ENCODE measurements at places on chromosomes 2 and 18.

DNA sequence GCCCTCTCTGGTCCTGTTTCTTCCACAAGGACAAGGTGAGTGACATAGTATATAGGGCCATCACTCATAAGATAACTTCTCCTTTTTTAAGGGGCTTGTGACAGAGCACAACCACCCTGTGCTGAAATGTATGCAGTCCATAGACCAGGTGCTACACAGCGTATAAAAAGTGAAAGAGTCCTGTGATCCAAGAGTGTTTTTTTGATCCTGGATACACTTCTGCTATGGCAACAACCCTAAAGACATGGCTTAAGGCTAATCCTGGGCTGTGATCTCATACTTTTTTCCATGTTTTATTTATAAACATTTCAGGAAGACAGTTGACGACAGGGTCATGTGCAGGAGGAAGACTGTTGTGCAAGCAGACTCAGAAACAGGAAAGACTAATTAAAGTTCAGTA lies 400.5 kb upstream of the TCF4 start:
- peak; percentile 78 for DNase-seq

DNA sequence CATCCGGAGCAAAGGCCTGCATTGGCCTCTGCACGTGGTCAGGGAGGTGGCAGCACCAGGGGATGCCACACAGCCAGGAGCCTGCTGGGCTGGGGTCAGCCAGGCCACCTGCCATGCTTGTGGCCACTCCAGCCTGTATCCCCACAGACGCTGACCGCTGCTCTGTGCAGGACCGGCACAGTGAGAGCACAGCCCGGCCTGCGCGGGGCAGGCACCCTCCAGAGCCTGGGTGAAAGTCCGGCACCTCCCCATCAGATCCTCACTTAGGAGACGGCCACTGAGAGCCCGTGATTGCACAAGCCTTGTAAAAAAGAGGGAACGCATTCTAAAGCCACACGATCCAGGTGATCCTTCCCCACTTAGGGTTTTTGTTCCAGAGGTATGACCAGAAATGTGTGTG lies 42.2 kb downstream of the TWIST2 start:
- no peak for DNase-seq

DNA sequence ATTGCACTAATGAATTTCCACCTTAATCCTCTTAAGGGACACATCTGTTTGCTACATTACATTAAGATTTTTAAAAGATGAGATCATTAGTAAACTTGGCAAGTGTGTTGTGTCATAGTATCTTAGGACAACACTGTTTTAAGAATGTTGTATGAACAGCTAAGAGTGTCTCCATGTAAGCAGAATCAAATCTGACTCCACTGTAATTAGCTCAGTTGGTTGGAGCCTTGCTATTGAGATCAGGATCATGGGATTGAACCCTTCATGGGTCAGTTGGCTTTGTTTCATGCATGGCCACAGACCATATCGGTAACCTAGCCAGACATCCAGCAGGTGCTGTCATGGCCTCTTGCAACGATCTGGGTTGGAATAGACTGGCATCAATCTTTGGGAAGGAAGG lies 5.2 kb downstream of the FHOD3 start:
- peak; percentile 38 for DNase-seq

- DNase-seq = no peak
Observed at GRCh38 chr2:197354169-197354558, 43.6 kb upstream of the ANKRD44 start.

DNA sequence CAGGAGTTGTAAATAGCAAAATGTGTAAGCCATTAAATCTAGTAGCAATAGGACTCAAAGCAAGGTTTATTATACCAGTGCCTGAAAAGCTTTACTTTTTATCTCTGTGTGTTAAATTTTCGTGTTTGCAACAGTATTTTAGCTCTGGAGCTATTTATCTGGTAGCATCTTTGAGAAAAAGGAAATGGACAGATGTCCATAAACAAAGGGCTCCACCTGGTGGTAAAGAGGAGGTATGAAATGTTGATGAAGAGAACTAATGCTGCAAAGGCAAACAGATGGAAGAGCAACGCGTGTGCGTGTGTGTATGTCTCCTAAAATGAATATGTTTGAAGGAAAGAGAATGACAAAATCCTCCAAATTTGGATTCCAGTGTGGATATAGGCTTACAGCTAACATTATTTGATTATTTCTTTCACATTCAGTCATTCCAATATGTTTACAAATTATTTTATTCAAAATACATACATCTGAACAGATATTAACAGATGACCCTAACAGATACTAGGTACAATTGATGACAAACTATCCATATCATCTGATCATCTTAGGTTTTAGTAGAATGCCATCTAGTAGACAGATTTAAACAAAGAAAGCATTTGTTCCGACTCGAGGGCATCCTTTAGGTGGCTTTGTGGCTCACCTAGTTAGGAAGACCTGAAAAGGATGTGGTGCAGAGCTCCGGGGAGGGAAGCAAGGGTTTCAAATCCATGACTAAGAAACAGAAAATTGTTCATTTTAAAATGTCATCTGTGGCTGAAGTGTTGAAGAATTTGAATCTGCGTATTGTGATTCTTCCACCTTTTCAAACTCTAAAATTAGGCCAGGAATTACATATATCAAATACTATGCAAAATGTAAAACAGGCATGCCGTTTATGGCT lies 383.3 kb downstream of the MTX2 start:
- DNase-seq = peak; percentile 63

- peak; percentile 99 for DNase-seq
Observed at GRCh38 chr2:11829947-11830707, 83.7 kb downstream of the LPIN1 start.

- no peak for DNase-seq
Observed at GRCh38 chr2:54528311-54528955, 72.3 kb downstream of the SPTBN1 start.

- no peak for DNase-seq
Observed at GRCh38 chr2:126446106-126446695, 209.8 kb upstream of the GYPC start.

DNA sequence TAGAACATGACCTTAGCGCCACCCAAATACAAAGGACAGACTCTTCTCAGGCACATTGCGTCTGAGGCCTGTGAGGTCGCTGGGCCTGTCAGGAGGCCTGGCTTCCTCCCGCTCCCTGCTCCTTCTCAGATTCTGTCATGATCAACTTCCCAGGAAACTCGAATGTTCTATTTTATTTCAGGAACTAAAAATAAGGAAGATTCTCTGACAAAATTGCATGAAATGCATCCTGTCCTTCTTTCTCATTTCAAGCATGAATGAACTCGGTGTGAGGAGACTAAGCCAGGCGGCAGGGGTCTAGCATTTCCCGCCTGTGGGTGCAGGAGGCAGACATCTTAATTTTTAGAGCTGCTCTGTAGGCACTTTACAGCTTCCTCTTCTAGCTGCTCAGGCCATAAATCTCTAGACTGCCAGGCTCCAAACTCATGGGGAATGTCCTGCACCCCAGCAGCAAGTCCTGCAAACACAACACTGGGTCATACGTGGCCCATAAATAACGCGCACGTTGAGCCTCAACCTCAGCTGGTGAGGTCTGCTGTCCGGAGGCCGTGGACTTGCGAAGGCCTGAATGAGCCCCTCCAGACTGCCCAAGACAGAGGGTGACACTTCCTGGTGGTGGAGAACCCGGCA lies 109.7 kb upstream of the ZNF236 start:
- no peak for DNase-seq

- no peak for DNase-seq
Observed at GRCh38 chr18:22165603-22166068, 3.8 kb upstream of the GATA6 start.

GRCh38 chr2:228016402-228016801 lies 145.0 kb downstream of the DAW1 start:
- no peak for DNase-seq

GRCh38 chr2:51013933-51014526 lies 17.9 kb downstream of the NRXN1 start:
- DNase-seq = no peak

DNA sequence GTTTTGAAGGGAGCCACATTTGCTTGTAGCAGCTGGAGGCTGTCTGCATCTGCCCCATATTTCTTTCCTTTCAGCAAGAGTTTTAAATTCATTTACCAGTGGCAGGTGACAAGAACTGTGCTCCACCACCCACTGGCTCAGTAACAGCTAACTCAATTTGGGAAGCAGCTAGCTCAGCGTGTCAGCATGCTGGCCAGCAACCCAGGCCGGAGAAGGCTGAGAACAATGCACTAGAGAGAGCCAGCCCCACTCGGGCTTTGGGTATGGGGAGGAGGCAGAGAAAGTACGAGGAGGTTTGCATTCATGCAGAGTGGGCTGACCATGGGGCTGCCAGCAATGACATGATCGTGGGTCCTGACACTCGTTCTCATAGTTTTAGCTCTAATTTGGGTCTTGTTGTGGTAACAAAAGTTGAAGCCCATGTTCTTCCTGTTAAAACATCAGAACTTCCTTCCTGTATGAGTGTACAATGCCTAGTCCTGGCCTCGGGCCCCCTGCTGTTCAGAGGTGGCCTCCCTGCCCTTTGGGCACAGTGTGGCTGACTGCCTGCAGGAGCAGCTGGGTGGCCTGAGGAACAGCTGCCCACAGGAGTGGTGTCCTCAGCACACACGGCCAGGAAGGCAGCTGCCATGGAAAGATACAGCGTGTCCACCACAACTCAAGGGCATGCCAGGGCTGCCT lies 23.0 kb downstream of the CDC42EP3 start:
- peak; percentile 61 for DNase-seq

DNA sequence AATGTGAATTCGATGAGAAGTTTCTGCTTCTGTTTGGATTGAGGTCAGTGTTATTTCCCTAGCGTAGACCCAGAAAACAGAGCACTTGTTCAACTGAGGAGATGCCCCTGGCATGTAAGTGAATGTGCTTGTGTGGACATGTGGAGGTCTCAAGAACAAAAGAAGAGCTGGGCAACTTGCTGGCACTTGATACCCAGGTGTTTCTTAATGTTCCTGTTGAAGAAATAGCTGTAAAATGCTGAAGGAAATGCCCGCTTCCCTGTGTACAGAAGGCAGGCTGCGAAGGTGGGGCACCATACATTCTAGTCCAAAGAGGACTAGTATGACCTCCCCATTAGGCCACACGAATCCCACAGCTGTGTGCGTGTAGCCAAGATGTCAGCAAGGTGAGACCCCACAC lies 9.8 kb upstream of the LBH start:
- no peak for DNase-seq

GRCh38 chr2:85899849-85900248 lies 11.1 kb upstream of the ST3GAL5 start:
- DNase-seq = no peak

DNA sequence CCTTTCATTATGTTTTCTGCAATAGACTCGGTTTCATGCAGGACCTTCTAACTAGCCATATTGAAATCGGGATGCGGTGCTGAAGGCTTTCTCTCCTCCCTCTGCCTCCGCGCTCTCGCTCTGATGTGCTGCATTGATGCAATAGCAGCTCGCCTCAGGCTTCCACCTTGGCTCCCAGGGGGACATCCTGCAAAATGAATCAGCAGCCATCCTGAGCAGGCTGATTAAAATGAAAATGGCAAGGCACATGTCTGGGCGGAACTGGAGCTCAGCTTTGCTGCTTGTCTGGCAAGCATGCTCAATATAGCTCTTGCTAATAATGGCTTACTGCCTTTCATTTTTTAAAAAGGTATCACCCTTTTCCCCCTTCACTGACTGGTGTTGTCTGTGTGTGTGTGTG lies 806 bp upstream of the MYT1L start:
- DNase-seq = no peak

DNA sequence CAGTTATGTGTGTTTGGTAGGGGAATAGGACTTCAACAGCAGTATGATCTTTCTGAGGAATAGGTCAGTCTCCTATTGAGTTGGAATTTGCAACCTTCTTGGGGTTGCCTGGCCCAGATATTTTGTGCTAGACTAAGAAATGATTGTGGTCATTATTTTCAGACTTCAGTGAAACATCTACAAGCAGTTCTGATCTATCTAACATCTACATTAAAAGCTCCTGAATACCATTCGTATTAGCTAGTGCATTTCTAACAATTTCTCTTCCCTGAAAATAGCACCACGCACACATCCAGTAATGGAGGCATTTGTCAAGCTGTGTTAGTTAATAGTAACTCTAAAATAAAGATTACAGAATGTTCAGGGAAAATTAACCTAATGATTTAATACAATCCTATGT lies 179.3 kb downstream of the FIGN start:
- DNase-seq = no peak

- DNase-seq = no peak
Observed at GRCh38 chr2:191291471-191291870, 46.3 kb downstream of the MYO1B start.

GRCh38 chr2:138187221-138187620 lies 222.9 kb downstream of the HNMT start:
- DNase-seq = no peak

DNA sequence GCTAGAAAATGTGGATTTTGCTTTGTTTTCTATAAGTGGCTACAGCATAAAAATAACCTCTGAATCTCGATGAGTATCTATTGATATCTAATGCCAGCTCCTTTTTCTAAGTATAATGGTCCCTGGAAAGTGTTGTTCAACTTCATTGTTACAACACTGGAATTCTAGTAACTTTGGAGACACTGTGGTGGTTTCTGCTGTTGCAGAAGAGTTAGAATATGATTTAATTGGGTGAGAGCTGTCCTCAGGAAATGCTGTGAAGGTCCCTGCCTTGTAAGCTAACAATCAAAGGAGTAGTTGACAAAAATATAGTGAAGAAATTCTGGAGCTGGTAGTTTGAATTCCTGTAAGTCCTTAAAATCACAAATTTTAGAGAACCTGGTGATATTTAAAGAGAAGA lies 62.1 kb downstream of the C18orf63 start:
- DNase-seq = no peak

DNA sequence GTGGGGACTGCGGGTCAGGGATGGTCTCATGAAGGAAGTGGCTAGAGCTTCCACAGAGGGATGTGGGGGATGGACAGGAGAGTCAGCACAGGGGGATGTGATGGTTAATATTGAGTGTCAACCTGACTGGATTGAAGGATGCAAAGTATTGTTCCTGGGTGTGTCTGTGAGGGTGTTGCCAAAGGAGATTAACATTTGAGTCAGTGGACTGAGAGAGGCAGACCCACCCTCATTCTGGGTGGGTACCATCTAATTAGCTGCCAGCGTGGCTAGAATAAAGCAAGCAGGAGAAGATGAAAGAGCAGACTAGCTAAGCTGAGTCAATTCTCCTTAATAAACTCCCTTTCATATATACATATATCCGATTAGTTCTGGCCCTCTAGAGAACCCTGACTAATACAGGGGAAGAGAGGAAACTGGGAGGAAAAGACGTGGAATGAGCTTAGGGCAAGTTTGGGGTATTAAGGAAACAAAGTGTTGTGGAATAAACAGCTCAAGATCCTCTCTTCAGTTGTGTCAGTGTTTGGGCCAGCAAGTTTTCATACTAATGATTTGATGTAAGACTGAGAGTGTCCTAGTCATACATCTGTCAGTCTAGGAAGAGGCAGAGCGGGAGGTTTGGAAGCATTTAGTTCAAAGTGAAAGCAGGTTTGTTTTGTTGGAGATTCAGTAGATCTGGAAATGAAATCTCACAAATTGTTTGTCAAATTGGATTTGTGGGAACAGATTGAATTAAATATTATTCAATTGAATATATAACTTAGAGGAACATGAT lies 135.2 kb upstream of the NT5C1B start:
- DNase-seq = no peak

GRCh38 chr2:67950919-67951318 lies 111.9 kb downstream of the C1D start:
- DNase-seq = no peak
